NCI-H460 (cell line): ENCODE measurements at places on chromosomes 11 and 22.

DNA sequence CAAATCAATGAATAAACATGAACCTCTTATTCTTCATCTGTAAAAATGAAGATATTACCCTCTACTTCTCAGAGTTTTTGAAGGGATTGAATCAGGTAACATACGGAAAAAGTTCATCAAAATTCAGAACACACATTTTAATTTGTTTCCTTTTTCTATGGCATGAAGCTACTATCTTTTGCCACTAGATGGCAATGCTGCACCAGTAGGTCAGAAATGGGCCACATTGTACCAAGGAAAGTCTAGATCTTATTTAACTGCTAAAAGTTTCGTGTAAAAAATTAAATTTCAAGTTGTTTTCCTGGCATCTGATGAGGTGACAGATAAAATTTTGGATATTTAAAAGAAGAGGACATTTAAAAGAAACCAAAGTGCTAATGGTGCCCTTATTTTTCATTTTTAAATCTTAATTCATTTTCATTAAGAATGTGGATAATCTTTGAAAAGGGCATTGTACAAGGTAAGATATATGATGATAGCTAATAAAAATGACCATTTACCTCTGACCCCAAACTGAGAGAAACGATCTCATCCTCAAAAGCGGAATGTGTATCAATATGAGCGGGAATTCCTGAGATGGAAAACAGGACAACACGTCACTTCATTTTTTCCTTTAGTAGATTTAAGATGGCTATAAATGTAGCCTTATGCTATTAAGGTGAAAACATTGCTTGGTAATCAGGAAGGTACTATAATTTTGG is 16.1 kb downstream of the ALKBH8 start:
- peak; percentile 35 for DNase-seq

DNA sequence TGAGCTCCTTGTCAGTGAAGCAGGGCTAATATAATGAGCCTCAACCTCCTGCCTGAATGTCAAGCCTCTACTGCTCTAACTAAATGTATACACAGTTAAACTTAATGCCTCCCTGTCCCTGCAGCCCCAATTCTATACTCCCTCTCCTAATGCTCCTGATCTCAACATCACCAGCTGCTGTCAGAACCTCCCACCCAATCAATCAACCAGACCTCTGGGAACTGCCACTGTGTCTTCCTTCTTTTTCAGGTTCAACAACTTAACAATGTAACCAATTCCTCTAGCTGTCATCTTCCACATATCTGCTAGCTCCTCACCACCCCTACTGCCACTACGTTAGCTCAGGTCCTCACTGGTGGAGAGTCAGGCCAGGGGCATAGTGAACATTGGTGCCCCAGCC is 339.8 kb upstream of the NARS2 start:
- DNase-seq: no peak

GRCh38 chr22:20967697-20968211 is 699 bp downstream of the AIFM3 start:
- DNase-seq: no peak

- peak; percentile 53 for DNase-seq
These were observed 6.7 kb upstream of the BRSK2 start for GRCh38 chr11:1382831-1383607.

DNA sequence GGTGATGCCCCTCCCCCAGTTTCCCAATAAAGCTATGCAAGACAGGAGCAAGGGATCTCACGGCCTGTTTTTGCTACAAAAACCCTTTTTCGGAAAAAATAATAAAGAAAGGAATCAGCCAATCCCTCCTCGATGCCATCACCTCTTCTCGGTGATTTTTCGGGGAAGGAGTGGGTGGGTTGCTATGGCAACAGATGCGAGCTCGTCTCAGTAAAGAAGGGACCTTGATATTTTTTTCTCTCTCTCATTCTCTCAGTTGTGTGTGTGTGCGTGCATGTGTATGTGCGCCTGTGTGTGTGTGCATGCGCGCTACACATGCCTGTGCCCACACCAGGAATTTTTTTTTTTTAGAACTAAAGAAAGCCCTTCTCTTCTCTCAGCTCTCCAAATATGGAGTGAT is 3.8 kb upstream of the NPAS4 start:
- no peak for DNase-seq

DNA sequence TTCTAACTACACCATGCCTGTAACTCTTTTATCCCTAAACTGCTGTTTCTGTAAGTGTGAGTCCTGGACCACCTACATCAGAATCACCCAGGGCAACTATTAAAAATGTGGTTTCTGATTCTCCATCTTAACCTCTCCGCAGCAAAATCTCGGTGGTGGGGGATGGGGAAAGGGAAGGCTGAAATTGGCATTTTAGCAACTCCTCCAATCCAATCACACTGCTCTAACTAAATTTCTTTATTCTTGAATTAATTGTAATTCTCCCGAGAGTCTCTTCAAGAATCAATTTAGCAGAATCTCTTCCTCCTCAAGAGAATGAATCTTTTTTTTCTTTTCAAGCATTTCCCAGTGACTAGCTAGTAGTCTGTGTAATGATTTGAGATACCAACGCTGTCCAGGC is 36.2 kb downstream of the SEZ6L start:
- DNase-seq: no peak

DNA sequence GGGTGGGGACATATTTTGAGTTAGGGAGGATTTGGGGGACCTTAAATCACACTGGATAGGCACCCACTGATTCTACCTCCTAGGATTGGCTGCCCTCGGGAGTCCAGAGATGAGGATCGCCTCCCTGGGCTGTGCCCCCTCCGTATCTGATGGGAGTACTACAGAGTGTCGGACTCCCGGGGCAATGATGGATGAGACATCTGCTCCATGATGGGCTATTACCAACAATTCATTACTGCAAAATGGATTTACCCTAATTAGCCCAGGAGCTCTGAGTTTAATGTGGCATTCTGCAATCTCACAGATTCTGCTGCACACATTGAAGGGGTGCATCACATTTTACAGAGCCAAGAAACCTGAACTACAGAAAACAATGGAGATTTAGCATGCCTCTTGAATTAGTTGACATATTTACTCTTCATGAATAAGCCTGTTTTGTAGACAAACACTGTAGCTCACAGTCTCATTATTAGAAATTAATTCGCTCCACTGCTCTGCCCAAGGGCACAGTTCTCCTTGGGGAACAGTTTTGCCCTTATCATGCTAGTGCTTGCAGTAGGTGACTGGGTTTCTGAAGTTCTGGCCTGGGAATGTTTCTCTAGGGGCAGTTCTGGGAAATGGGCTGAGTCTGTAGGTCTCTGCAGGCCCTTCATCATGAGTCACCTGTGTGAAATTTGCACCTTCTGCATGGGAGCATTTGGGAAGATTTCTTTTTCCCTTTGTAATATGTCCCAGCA is 217.1 kb upstream of the PLET1 start:
- DNase-seq: no peak

DNA sequence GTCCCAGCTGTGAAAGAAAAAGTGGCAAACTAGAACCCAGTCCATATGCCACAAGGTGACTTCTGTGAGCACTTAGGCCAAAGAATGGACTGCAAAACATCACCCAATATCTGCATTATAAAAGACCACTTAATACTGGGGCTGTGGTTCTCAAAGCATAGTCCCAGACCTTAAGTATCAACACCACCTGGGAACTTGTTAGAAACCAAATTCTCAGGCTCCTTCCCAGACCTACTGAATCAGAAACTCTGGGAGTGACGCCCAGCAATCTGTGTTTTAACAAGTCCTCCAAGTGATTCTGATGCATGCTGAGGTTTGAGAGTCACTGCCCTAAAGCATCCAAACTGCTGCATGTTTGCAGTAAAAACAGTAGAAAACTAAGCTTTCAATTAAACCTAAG is 81.3 kb downstream of the SERGEF start:
- DNase-seq: no peak

DNA sequence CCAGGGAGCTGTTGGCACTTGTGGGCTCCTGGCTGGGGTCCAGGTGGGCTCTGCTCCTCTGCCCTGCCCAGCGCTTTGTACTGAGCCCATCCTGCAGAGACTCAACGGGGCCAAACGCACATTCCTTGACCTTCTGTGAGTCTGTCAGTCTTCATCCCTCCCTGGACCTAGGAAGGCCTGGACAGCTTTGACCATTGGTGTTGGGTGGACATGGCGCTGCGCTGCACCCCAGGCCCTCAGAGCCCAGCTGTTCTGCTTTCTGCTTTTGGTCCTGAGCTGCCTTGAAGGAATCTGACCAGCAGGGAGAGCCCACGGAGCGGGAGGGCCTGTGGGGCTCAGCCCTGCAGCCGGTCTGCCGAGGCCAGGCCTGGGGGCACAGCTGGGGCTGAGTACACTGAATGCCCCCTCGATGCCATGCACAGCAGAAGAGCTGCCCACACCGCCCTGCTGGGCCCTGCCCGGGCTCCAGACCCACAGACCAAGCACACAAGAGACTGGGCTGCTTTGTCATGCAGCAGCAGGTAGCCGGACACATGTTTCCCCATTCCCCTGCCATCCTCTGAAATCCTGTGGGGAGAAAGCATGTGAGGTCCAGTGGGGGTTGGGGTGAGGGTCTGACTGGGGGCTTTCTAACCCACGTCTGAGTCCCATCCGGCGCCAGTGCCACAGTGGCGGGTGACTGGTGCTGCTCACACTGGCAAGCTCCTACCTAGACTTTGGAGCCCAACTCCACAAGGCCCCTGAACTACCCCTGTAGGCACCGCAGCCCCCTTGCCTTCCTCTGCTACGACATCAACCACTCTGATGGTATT is 24.1 kb upstream of the CCDC188 start:
- no peak for DNase-seq

DNA sequence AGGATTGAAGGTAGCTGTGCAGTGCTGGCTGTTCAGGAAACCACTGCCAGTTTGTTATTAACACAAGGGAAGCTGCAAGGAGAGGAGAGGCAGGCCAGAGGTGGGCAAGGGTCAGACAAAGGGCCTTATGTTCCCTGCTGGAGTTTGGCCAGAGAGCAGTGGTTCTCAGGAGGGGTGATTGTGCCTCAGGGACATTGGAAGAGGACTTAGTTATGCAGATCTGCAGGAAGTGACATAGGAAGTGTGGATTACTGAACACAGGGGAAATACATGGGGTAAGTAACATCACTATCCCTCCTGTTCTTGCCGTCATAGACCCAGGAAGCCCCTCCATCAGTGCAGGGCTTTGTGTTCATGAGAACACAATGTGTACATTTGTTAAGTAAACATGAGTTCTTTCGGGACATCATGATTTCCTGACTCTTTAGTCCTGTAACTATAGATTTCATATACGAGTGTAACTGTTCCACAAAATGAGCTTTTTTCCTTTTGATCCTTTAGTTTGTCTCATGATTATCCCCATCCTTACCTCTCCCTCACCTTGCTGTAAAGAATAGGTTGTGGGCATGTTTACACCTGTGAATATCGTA is 5.9 kb downstream of the SRRD start:
- DNase-seq: no peak

DNA sequence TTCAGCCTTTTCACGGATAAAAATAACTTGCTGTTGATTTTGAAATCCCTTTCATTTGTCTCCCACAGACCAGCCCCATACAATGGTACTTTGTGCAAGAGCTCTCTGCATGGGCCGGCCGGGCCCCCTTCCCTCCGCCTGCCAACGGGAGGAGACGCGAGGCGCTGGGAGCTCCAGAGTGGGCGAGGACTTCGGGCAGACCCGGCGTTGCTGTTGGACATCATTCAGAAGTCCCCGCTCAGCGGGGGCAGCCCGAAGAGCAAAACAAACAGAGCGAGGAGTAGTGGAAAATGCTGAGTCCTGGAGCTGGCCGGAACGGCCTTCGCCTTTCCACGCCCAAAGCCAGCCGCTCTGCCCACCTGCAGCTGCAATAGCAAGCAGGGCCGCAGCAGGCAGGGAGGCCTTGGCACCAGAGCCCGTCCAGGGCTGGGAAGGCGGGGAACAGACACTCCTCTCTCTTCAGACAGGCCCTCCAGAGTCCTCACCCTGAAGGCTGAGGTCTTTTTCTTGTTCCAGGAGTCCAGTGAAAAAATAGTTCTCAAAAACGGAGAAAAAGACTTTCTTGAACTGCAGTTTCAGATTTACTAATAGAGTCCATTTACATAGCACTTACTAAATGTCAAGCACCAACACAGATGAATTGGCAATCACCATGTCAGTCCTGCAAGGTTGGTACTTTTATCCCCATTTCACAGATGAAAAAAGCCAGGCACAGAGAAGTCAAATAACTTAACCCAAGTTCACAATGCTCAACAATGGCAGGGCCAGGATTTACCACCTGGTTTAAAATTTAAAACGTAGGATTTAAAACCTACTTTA is 135.5 kb downstream of the ETS1 start:
- DNase-seq: no peak

GRCh38 chr11:128315933-128316332 is 271.4 kb downstream of the ETS1 start:
- no peak for DNase-seq

DNA sequence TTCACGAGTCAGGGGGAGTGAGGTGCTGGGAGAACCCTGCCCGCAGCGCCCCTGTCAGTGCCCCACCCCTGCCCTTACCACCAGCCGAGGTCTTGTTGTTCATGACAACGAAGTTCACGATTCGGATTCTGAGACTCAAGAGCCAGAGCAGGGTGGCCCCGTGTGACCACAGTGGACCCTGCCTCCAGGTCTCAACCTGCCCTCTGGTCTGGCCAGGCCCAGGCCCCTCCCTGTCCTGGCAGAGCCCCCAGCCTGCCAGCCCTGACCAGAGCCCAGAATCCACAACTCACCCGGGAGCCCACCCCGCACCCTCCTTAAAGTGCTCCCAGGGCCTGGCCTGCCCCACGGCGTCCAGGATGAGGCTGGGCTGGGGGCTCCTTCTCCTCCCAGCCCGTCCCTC is 9.9 kb downstream of the ANO9 start:
- no peak for DNase-seq

DNA sequence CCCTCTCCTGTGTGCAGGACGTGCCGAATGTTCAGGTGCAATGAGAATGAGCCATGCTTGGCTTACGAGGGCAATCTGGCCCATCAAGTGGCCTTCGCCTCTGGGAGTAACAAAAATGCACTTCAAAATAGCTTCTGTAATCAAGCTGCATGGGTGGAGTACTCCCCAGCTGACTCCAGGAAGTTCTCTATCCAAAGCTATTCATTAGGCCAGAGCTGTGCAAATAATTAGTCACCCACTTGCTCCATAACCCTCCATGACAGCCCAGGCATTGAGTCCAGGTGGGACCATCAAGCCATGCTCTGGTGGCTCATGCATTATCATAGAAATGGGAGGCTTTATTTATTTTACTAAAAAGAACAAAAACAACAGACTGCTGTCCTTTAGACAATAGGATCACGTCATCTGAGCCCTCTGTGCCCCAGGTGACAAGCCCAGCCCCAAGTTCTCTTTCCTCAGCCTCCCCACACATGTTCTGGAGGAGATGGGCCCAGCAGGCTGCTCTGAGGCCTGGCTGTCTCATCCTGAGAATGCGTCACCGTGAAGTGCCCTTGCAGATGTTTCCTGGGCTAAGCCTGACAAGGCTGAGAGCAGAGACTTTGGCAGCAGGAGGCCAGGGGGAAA is 244.7 kb downstream of the ETS1 start:
- no peak for DNase-seq

DNA sequence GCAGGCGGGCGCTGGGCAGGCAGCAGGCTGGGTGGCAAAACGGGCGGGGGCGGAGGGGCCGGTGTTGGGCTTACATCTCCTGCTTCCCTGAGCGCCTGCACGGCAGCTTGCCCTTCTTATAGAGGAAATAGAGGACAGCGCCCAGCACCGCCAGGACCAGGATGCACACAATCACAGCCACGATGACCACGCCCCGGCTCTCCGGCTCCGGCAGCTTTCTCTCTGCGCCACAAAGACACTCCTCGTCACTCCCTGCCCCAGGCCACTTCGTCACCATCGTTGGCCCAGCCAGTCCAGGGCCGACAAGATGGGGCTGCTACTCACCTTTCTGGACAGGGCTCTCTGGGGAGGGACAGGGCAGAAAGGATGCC is 6.3 kb downstream of the MCAM start:
- no peak for DNase-seq

- no peak for DNase-seq
These were observed 2.1 kb downstream of the ARHGEF12 start for GRCh38 chr11:120338107-120338933.

GRCh38 chr22:35582861-35583670 is 34.1 kb downstream of the MB start:
- DNase-seq: peak; percentile 54
